ENCODE measurements at places on chromosomes 7 and 10.

DNA sequence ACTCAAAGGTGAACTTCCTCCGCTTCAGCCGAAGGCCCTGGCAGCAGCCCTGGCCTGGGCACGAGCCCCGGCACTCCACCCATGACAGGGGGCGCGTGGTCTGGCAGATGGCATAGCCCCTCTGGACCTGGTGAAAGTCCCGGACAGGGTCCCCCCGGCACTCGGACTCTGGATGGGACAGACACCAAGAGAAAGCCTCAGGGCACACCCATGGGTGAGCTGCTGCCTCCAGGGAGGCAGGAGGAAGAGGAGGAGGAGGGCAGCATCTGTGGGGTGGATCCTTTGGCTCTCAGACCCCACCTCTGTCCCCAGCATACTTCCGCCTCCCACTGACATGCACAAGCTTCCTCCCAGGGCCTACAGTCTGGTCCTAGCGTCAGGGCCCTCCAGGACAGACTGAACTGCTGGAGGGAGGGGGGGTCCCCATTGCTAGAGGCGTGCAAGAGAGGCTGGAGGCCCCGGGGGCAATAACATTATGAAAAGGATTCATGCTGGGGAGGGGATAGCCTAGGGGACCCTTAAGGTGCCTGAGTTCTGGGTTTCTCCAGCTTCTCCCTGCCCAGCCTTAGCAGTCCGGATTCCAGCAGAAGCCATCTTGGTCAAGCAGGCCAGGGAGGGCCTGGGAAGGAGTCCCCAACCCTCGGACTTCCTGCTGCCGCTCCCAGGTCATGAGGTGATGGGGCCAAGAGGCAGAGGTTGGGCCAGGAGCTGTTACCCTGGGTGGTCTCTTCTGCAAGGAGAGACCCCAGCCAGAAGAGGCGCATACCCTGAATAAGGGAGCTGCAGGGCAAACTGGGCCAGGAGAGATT, 169.3 kb downstream of the LCOR start:
- H3K36me3 ChIP-seq = no peaks in the 10 kb centered on the region
- H3K27me3 ChIP-seq = no peaks in the 10 kb centered on the region
- H3K27ac ChIP-seq = no peak overlapping the region

- H3K4me1 ChIP-seq = no peaks in the 10 kb centered on the region
- H3K27ac ChIP-seq = no peak overlapping the region
- no peaks in the 10 kb centered on the region for H3K36me3 ChIP-seq
- DNase-seq = no peak
- no peaks in the 10 kb centered on the region for H3K27me3 ChIP-seq
Measured at GRCh38 chr7:25098096-25099046, 26.7 kb downstream of the CYCS start.

DNA sequence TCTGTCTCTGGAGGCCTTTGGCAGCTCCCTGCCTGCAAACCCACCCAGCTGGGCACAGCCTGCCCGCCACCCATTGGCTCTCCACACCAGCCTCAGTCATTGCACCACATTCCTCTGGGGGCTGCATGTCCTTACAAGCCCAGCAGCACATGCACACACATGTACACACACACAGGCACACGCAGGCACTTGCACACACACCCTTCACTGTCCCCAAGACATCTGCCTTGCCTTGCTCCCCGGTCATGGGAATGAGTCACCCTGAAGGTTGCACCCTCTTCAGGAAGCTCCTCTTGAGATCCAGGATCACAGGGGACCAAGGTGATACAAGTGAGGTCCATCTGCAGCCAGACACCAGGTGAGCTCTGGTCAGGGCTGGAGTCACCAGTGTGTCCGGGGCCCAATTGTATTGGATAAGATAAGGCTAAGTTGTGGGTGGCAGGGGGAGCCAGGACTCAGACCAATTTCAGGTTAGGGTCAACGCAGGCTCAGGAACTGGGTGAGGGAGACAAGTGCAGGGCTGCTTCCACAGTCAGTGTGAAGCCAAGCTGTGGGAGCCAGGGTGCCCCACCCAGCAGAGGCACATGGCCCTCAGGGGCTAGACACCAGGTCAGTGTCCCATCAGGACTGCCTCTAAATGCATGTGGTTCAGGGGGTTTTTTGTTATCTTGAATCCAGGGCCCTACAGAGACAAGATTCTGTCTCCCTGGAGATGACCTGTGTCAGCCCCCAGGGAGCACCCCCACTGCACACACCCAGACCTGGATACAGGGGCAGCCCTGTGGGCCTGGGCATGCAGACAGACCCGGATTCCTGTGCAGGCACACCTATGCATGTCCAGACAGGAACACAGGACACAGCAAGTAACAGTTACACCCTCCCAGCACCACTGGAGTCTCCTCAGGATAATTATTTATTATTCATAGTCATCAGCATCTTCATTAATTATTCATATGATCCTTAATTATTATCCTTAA, 33.8 kb downstream of the KCNH2 start:
- DNase-seq = no peak
- no peaks in the 10 kb centered on the region for H3K4me1 ChIP-seq
- H3K36me3 ChIP-seq = no peaks in the 10 kb centered on the region
- no peak overlapping the region for H3K27ac ChIP-seq
- peaks cover 47% of the 10 kb centered on the region for H3K27me3 ChIP-seq

GRCh38 chr10:103673606-103674005, 180.1 kb downstream of the NEURL1 start:
- H3K27me3 ChIP-seq = no peaks in the 10 kb centered on the region
- DNase-seq = no peak
- H3K36me3 ChIP-seq = no peaks in the 10 kb centered on the region
- peaks cover 9% of the 10 kb centered on the region for H3K4me1 ChIP-seq
- no peak overlapping the region for H3K4me3 ChIP-seq
